NCI-H2029 (cell line): ENCODE measurements at places on chromosomes 13 and 19.
A peak's percentile ranks its signal among the peaks of the same experiment; 100 is the strongest.

DNA sequence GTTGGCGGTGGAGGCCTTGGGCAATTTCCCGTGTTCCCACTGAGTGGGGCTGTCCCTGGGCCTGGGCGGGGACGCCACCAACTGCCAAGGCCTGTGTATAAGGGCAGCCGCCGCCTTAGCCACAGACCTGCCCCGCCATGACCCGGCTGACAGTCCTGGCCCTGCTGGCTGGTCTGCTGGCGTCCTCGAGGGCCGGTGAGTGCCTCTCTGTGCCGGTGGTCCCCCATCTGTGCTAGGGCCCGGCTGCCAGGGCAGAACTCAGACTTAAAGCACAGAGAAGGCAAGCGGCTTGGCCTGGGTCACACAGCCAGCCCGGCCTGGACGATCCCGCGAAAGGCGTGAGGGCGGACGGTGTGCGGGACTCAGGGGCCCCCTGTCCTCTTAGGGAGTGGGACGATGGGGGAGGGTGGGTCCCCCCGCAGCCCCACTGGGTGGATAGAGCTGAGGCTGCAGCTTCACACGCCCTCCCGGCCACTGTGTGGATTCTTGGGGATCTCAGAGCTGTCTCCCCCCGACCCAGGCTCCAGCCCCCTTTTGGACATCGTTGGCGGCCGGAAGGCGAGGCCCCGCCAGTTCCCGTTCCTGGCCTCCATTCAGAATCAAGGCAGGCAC is at the start of gene AZU1:
Gene AZU1, plus strand, starts transcription at position 128 of the 612 bp plus-strand sequence. Its CDS starts 10 bp downstream, at position 138.
- DNase-seq, result no peak

DNA sequence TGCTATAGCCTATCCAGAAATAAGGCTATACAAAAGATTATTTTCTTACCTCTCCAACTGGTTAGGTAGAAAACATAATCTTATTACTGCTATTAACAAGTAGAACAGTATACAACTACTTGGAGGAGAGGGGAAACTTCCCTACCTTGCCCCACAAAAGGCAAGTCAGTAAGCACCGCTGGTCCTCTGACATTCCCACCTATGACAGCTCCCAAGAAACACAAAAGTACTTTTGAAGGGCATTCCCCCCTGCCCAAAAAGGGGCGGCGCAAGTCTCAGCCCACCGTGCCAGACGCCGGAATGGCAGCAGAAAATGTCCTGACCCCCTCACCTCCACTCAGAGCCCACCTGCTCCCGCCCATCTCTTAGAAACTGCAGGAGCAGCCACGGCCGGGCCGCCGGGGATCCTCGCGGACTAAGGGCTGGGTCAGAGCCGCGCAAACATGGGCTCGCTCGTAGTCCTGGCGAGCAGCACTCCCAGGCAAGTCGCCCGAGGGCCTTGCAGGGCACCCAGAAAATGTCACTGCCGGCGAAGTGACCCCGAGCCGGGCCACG is 437 bp downstream of the SUCLA2 start:
- DNase-seq, result no peak

DNA sequence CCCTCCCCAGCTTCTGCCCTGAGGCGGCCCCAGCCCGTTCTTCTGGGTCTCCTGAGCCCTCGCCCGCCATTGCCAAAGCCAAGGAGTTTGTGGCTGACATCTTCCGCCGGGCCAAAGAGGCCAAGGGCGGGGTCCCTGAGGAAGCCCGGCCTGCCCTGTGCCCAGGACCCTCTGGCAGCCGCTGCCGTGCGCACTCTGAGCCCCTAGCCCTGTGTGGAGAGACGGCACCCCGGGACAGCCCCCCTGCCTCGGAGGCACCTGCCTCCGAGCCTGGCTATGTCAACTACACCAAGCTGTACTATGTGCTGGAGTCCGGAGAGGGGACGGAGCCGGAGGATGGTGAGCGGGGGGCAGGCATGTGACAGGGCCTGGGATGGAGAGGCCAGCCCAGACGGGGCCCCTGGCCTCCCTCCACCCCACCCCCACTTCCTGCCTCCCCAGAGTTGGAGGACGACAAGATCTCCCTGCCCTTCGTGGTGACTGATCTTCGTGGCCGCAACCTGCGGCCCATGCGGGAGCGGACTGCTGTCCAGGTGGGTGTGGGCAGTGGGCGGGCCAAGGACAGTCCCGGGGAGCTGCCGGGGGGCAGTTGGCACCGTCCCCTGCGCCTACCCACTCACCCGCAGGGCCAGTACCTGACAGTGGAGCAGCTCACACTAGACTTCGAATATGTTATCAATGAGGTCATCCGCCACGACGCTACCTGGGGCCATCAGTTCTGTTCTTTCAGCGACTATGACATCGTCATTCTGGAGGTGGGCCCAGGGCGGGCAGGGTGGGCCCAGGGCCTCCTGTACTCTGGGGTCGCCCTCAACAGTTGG is 7.0 kb downstream of the DCAF15 start:
- no peak for DNase-seq

DNA sequence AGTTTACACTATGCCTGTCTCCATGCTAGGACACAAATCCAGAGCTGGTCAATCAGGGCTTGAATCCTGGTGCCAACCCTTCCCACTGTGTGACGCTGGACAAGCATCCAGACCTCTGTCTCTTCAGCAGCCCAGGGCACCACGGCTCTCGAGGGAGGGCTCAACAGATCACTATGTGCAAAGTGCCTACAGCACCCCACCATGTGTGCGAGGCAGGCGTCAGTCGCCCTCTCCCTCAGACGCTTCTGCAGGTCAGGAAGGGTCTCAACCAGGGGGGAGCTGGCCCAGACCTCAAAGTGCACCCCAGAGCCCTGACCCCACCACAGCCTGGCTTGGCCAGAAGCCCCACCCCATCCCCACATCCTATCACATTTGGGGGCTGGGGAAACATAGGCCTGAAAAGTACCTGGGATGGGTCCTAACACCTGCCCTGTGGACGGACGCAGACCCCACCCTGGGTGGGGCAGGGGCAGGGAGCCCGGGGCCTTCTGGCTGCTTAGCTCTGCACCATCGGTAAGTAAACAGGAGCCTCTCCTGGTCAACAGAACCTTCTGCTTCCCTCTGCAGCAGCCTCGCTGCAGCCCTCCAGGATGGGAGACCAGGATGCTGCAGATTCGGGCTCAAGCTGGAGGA is 2.9 kb upstream of the C2CD4C start:
- DNase-seq, result no peak

GRCh38 chr19:39327363-39328045 is 6.8 kb upstream of the LRFN1 start:
- no peak for DNase-seq

DNA sequence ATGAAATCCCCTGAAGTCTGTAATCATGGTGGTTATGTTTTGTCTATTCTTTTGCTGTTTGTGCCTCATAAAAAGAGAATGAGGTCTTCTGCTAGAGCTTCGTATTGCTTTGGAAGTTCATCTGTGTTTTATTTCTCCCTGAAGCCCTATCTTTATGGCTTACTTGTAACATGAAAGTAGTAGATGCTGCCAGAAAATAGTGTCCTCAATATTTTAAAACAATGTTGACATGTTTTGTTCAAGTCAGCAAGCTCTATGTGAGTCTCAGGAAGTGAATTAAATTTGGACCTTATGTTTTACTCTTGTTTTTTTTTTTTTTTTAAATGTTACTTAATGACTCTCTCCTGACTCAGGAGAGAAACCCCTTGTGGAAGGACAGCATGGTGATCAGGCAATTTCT is 130.5 kb downstream of the B3GLCT start:
- DNase-seq, result no peak

- DNase-seq, result no peak
Measured at GRCh38 chr19:33350538-33351309, 22.8 kb upstream of the CEBPG start.

GRCh38 chr13:97884707-97885468 is 68.6 kb upstream of the IPO5 start:
- no peak for DNase-seq

- DNase-seq, result no peak
Measured at GRCh38 chr13:26476111-26476781, 81.2 kb upstream of the WASF3 start.

- no peak for DNase-seq
Measured at GRCh38 chr13:113403255-113404104, 39.5 kb upstream of the GRTP1 start.

DNA sequence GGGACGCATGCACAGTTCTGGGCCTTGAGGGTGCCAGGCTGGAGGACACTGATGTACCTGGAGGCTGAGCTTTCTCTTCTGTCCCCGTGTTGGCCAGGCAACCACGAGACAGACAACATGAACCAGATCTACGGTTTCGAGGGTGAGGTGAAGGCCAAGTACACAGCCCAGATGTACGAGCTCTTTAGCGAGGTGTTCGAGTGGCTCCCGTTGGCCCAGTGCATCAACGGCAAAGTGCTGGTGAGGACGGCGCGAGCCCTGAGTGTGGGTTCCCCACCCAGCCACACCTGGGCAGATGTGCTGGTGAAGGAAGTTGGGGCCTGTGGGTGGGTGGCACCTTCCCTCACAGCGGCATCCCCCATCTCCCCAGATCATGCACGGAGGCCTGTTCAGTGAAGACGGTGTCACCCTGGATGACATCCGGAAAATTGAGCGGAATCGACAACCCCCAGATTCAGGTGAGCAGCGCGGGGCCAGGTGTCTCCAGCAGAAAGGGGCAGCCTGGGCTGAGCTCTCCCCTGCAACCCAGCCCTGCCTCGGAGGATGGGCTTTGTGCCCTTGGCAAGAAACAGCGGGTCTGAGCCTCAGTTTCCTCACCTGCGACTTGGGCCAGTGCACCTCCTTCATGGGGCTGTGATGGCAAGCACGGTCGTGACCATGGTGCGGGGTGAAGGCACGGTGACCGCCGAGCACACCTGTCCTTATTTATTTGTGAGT is 26.2 kb downstream of the CCDC8 start:
- no peak for DNase-seq

GRCh38 chr19:2084993-2085720 is 11.0 kb downstream of the MOB3A start:
- no peak for DNase-seq

DNA sequence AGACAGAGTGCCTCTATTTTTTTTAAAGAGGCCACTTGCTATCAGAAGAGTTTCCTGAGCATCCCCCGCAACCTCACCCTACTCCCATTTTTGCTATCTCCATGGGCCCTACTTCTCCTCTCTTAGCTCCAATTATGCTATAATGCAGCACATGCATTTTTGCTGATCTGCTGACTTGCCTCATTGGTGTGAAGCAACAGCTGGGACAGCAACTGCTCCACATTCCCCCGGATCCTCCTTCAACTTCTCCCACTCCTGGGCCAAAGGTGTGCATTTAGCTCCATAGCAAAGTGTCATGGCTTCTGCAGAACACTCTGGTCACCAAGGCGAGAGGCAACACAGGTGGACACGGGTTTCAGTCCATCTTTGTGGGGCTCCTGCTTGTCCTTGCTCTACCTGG is 56.7 kb upstream of the USP29 start:
- no peak for DNase-seq

GRCh38 chr13:31873145-31873544 is 133.8 kb downstream of the RXFP2 start:
- DNase-seq, result no peak

DNA sequence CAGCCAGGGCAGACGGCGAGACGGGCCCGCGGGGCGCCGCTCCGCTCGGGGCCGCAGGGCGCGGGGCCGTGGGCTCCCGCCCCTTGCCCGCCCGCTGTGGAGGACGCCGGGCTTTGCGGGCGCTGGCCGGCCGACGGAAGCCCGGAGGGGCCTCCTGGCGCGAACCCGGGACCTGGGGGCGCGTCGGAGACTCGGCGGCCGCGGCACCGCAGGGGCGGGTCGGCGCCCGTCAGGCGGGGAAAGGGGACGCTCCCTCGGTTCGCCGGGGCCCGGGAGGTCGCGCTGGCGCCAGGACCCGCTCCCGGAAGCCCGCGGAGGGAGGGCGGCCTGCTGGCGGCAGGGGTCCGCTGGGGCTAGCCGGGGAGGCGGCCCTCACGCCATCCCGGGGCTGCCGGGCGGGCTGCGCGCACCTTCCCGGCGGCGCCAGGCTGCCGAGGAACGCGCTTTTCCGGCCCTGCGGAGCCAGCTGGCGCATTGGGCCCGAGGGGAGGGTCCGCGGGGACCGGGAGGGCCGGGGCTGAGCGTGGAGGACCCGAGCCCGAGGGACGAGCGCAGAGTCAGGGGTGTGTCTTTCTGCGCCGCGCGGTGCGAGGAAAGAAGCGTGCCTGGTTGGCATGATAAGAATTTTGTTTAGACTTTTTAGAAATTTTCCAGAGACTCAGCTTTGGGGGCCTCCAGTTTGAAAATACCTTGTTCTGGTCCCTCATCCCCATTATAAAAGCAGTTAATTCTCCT is 511 bp downstream of the GARRE1 start:
- no peak for DNase-seq

GRCh38 chr13:50149932-50150331 is 134.7 kb downstream of the KCNRG start:
- peak; percentile 20 for DNase-seq

DNA sequence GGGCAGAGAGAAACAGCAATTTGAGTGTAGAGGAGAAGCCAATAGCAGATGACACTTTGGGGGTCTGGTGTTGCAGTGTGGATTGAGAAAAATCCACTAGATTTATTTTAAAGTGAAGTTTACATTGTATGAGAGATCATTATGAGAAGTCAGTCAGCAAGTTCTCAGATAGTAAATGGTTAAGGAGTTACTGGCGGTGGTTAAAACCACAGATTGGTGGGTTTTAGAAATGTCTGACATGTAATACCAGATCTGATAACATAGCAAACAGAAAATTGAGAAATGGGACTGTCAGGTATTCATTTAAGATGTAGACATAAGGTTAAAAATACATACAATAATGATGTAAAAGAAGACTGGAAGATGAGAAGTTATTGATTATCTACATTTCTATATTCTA is 7.2 kb downstream of the ABHD13 start:
- DNase-seq, result no peak

- no peak for DNase-seq
Measured at GRCh38 chr19:2389594-2389993, 29.5 kb downstream of the TMPRSS9 start.
